ENCODE measurements at places on chromosomes 12 and 14.

DNA sequence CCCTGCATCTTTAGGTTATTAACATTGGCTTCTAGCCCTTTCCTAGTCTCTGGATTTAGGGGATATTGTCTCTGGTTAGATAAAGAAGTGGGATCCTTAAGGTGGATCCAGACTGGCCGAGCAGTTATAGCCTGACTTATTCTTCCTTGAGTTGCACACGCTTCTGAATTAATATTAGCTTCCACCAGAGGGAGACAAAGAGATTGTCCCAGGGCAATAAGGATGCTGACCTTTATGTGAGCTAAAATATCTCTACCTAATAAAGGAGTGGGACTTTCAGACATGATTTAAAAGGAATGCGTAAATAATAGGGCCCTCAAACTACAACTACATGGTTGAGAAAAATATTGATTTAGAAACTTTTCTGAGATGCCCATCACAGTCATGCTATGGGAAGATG, 139.7 kb downstream of the SLCO1B3 start:
- H3K27me3 ChIP-seq = no peaks in the 10 kb centered on the region
- H3K4me1 ChIP-seq = no peaks in the 10 kb centered on the region
- DNase-seq = peak; percentile 79

DNA sequence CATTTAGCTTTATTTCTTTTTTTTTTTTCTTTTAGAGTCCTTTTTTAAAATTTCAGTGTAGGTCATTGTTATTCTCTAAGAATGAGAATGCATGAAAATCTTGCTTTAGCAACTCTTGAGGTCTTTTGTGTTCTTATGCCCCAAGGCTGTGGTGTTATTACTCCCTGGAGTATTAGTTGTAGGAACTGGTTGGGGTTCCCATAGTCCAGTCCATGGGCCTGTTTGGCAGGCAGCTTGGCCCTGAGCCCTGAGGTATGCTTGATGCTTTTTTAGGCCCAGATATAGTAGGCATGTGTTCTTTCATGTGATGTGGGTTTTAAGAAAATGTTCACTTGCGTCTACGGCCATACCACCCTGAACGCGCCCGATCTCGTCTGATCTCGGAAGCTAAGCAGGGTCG, 1.6 kb downstream of the FAM234B start:
- no peaks in the 10 kb centered on the region for H3K36me3 ChIP-seq
- no peak for DNase-seq
- no peak overlapping the region for H3K27ac ChIP-seq
- no peak overlapping the region for H3K4me3 ChIP-seq

GRCh38 chr12:75984577-75985182, 46.9 kb downstream of the PHLDA1 start:
- H3K4me1 ChIP-seq = peaks cover 10% of the 10 kb centered on the region
- peak; percentile 21 for DNase-seq
- no peak overlapping the region for H3K4me3 ChIP-seq
- no peak overlapping the region for H3K27ac ChIP-seq

- no peak overlapping the region for H3K4me3 ChIP-seq
- no peak overlapping the region for H3K27ac ChIP-seq
- no peaks in the 10 kb centered on the region for H3K27me3 ChIP-seq
- H3K4me1 ChIP-seq = peaks cover 23% of the 10 kb centered on the region
- peak; percentile 67 for DNase-seq
- H3K36me3 ChIP-seq = no peaks in the 10 kb centered on the region
These were observed 10.2 kb downstream of the KRT82 start for GRCh38 chr12:52395761-52396434.

DNA sequence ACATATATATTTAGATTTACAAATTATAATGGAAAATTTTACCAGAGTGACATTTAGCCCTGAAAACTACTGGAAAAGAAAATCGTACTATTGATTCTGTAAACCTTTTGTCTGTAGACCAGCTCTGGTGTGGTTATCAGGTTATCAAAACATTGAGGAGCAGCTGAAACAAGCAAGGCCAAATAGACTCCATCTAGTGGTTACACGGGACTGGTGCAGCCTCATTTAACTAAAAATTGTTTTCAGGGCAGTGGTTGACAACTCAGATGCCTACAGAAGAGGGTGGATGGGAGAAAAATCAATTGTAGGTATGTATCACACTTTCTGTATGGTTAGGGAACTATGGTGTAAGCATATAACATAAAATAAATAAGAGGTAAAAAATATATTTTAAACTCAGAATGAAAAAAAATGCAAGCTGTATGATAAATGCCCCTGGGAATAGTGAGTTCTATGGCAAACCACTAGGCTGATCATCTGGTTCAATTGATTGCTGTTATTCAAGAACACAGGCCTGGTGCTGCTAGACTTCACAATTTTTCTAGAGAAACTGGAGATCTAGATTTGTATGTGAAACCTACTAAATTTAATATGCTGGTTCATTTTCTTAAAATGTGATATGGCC, 51.2 kb downstream of the ACSS3 start:
- peak; percentile 78 for DNase-seq
- H3K27me3 ChIP-seq = no peaks in the 10 kb centered on the region
- no peaks in the 10 kb centered on the region for H3K36me3 ChIP-seq
- no peak overlapping the region for H3K27ac ChIP-seq
- H3K4me3 ChIP-seq = no peak overlapping the region

DNA sequence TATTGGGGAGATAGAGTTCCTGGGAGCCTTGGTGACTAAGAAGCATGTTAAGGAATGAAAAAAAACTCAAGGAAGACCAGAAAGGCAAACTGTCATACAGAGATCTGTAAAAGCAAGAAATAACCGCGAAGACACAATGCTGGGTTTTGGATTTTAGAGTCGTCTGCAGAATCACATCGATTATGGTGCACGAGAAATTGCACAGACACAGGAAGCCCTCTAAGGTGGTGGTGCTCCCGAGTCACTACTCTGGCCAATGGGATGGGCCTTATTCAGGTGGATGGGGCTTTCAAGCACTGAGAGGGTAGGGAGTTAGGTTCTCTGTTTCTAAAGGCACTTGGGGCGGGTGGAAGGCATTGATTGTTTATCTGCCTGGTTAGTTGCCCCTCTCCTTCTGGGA, 10.3 kb upstream of the FLVCR2 start:
- H3K27ac ChIP-seq = no peak overlapping the region
- DNase-seq = no peak
- H3K27me3 ChIP-seq = no peaks in the 10 kb centered on the region
- peaks cover 16% of the 10 kb centered on the region for H3K4me1 ChIP-seq

GRCh38 chr12:120983759-120984158, 5.4 kb downstream of the HNF1A start:
- H3K4me1 ChIP-seq = no peaks in the 10 kb centered on the region
- H3K27me3 ChIP-seq = no peaks in the 10 kb centered on the region
- no peak overlapping the region for H3K27ac ChIP-seq
- no peak overlapping the region for H3K4me3 ChIP-seq
- no peak for DNase-seq
- no peaks in the 10 kb centered on the region for H3K36me3 ChIP-seq

DNA sequence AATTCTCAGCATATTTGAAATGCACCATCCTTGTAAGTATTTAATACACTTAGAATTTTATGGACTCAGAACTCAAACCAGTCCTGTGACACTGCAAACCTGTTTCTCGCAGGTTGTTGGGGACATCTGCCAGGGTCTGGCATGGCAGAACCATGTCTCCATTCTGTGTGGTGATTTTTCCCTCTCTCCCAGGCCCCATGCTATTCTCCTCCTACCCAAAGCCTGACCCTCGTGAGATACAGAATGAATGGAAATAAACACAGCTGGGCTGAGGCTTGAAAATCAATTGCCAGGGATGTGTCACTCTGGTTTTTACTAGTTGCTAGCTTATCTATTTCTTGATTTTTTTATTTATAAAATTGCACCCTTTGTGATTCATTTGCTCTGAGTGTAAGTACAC, 19.8 kb downstream of the TPH2 start:
- no peak overlapping the region for H3K27ac ChIP-seq
- H3K4me3 ChIP-seq = no peak overlapping the region
- DNase-seq = no peak
- no peaks in the 10 kb centered on the region for H3K4me1 ChIP-seq

DNA sequence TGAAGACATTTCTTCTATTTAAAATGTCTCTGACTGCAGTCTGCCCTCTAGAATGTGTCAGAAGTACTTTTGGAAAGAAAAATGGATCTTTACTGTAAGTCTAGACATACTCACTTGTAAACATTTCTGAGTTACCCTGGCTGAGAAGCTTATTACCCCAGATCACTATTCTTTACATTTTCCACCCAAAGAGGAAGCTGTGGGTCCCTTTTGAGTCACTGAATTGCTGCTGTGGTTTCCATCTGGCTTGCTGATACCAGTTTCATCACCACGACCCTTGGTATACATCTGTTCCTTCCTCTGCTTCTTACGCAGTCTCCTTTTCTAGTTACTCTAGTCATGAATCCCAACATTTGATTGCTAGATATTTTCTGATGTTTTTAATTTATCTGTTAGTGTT, 20.2 kb upstream of the CLEC4D start:
- no peak overlapping the region for H3K27ac ChIP-seq
- H3K27me3 ChIP-seq = no peaks in the 10 kb centered on the region
- peak; percentile 44 for DNase-seq

- H3K4me3 ChIP-seq = no peak overlapping the region
- H3K27me3 ChIP-seq = no peaks in the 10 kb centered on the region
- DNase-seq = no peak
- H3K36me3 ChIP-seq = no peaks in the 10 kb centered on the region
- H3K4me1 ChIP-seq = no peaks in the 10 kb centered on the region
- H3K27ac ChIP-seq = no peak overlapping the region
These were observed 110.2 kb upstream of the NAP1L1 start for GRCh38 chr12:76194724-76195123.

DNA sequence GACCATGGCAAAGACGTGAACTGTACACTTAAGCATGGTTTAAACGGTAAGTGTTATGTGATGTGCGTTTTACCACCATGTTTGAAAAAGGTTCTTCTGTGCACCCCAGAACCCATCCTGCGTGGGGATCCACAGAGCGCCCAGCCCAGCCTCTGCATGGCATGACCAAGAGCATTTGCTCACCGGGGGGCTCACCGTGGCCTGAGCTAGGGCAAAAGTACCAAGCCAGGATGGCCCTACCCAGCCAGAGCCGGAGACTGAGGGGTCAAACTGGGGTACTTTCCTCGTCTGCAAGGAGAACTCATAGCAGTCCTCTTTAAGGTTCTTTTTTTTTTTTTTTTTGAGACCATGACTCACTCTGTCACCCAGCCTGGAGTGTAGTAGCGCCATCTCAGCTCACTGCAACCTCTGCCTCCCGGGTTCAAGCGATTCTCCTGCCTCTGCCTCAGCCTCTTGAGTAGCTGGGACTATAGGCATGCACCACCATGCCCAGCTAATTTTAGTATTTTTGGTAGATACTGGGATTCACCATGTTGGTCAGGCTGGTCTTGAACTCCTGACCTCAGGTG, 16.4 kb upstream of the ANKRD9 start:
- H3K4me3 ChIP-seq = peak overlapping the region; percentile 84
- no peak for DNase-seq
- no peaks in the 10 kb centered on the region for H3K36me3 ChIP-seq
- H3K4me1 ChIP-seq = peaks cover 25% of the 10 kb centered on the region

DNA sequence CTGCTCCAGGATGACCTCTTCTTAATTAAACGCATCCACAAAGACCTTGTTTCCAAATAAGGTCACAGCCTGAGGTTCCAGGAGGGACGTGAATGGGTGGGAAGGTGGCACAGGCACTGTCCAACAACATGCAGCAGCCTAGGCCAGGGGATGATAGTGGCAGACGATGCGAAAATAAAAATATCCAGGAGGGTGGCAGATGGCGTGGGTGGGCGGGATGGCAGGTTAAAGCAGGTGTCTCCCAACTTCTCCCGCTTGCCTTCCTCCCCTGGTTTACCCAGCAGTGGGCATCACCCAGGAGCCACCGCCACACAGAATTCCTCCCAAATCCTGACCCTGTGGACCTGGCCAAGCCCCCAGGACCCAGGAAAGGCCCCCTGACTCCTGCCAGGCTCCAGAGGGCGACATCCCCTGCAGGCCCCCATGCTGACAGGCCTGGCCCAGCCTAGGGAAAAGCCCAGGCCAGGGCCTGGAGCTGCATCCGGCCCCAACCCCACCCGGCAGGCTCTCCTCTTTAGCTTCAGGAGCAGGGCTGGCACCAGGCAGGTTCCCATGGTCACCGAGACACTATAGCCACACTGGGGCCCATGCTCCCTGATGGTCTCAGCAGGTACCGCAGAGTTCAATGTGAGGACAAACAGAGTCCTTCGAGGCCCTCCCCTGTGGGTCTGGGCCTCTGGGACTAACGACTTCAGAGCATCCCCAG, 9.7 kb downstream of the NCOR2 start:
- H3K27me3 ChIP-seq = no peaks in the 10 kb centered on the region
- no peak overlapping the region for H3K27ac ChIP-seq
- no peak for DNase-seq
- no peak overlapping the region for H3K4me3 ChIP-seq
- peaks cover 78% of the 10 kb centered on the region for H3K4me1 ChIP-seq

DNA sequence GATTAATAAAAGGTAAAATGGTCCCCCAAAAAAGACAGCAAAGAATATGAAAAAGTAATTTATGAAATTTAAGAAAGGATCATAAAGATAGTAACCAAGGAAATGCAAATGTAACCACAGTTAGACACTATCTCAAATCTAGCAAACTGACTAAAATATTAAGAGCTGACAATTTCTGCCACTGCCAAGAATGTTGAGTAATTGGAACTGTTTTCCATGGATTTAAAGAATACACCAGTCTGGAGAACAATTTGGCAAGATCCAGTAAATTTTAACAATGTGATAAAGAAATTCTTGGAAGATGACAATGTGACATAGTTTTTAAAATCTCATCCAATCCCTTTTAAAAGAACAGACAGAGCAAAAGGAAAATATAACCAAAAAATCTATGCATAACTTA, 798.0 kb upstream of the MGAT4C start:
- no peak overlapping the region for H3K4me3 ChIP-seq
- H3K4me1 ChIP-seq = no peaks in the 10 kb centered on the region
- no peak overlapping the region for H3K27ac ChIP-seq
- no peak for DNase-seq

- no peak overlapping the region for H3K27ac ChIP-seq
- no peaks in the 10 kb centered on the region for H3K36me3 ChIP-seq
- H3K27me3 ChIP-seq = no peaks in the 10 kb centered on the region
- H3K4me1 ChIP-seq = no peaks in the 10 kb centered on the region
- DNase-seq = no peak
- H3K4me3 ChIP-seq = no peak overlapping the region
These were observed 48.5 kb downstream of the SVOP start for GRCh38 chr12:108972358-108972757.

GRCh38 chr14:84804895-84805294, 725.0 kb upstream of the FLRT2 start:
- DNase-seq = peak; percentile 16
- H3K4me3 ChIP-seq = no peak overlapping the region
- no peaks in the 10 kb centered on the region for H3K36me3 ChIP-seq

GRCh38 chr12:62726471-62726980, 208.4 kb downstream of the PPM1H start:
- H3K4me3 ChIP-seq = no peak overlapping the region
- H3K4me1 ChIP-seq = no peaks in the 10 kb centered on the region
- no peak overlapping the region for H3K27ac ChIP-seq
- no peaks in the 10 kb centered on the region for H3K36me3 ChIP-seq
- DNase-seq = no peak

GRCh38 chr14:73619524-73619923, 7.2 kb downstream of the ACOT6 start:
- no peaks in the 10 kb centered on the region for H3K4me1 ChIP-seq
- no peak overlapping the region for H3K27ac ChIP-seq
- DNase-seq = no peak

GRCh38 chr12:25187781-25188180, 7.2 kb downstream of the DNAI7 start:
- H3K36me3 ChIP-seq = no peaks in the 10 kb centered on the region
- H3K4me1 ChIP-seq = no peaks in the 10 kb centered on the region
- no peaks in the 10 kb centered on the region for H3K27me3 ChIP-seq
- no peak for DNase-seq
- no peak overlapping the region for H3K27ac ChIP-seq
